Panc1 (cell line): ENCODE measurements at places on chromosomes 16 and 17. TPM values are rescaled to one million over a fixed set of nuclear protein-coding genes. Genes with fewer than 3 reads are reported as not detected.
A peak's percentile ranks its signal among the peaks of the same experiment; 100 is the strongest.

Gene PRR35
- 2.2 TPM for total RNA-seq

Gene COQ7
- 39.6 TPM for total RNA-seq

Gene YBX2
- 54.9 TPM for total RNA-seq

Gene MYH2
- not detected for total RNA-seq

Gene BLTP2
- 271 TPM for total RNA-seq

Gene HSPB9
- total RNA-seq = not detected

Gene HES7
- 4.0 TPM for total RNA-seq

Gene RMI2
- 11.1 TPM for total RNA-seq

Gene PTX4
- total RNA-seq = not detected

Gene DHRS7B
- 9.4 TPM for total RNA-seq

Gene SLC16A11
- total RNA-seq = not detected

- no peak for DNase-seq
Observed at GRCh38 chr17:404703-405102, 52.1 kb upstream of the RPH3AL start.

- no peak for DNase-seq
Observed at GRCh38 chr16:14458576-14458975, 171.5 kb downstream of the PARN start.

DNA sequence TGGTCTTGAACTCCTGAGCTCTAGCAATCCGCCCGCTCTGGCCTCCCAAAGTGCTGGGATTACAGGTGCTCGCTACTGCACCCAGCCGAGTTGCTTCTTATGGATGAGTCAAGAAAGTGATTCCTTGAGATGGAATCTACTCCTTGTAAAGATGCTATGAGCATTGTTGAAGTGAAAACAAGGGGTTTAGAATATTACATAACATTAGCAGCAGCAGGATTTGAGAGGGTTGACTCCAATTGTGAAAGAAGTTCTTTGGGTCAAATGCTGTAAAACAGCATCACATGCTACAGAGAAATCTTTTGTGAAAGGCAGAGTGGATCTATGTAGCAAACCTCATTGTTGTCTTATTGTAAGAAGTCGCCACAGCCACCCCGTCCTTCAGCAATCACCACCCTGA lies 72.7 kb downstream of the NT5M start:
- DNase-seq = peak; percentile 20

- no peak for DNase-seq
Observed at GRCh38 chr17:16870253-16871245, 101.4 kb downstream of the TNFRSF13B start.

DNA sequence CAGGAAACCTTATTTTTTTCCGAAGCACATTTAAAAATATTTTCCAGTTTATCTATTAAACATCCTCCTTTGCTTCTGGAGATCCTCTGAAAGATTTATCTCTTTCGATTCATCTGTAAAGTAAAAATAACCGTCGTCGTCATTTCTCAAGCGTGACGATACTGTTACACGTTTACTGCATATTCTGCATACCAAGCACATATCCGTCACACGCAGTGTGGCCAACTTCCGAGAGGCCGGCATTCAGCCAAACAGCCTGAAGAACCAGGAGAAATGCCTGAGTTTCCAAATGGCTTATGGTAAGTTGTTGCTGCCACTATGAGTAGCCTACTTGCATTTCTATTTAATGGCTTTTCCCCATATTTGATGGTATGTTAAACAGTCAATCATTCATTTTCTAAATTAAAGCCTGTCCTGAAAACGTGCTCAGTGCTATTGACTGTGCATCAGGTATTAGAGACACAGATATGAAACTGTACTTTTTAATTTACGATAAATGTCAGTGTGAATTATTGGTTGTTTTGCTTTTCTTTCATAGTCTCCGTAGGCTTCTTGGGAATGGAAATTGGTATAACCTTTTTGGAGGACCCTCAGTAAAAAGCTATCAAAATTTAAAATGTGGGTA lies 275.7 kb downstream of the WWOX start:
- no peak for DNase-seq

DNA sequence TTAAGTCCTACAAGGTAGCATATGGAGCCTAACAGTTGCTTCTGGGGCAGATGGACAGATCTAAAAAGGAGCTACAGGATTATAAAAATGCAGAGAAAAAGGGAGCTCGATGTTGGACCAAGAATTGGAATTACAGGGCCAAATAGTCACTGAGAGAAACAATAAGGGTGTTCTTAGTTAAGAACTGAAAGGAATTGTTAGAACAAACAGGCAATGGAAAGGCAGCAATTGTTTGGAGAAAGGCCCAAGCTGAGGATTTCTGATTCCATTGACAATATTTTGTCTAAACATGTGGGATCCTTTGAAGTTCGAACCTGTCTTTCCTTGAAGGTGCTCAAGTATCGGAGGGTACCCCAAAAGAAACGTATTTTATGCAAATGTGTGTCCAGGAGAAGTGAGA lies 513.6 kb upstream of the CDH8 start:
- no peak for DNase-seq

GRCh38 chr16:28011971-28012445 lies 51.5 kb downstream of the GSG1L start:
- no peak for DNase-seq

DNA sequence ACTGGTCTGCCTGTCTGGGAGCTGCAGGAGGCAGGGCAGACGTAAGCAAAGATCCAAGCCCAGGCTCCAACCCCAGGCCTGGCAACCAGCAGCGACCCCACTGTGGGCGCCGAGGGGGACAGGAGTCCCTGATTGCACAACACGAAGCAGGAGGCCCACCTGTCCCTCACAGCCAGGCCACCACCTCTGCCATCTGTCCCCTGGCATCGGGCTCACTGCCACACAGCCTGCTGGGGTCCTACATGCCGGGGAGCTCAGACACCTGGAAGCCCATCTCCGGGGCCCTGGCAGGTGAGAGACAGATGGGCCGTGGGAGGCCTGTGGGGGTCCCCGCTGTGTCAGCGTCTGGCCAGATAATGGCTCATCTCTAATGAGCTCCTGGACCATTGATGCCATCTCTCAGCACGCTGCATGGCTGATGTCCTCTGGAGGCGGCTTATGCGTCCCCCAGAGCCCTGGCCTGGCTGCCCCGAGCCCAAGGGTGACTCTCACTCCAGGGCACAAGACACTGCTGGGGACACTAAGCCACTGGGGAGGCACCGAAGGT lies 11.3 kb upstream of the RASD1 start:
- DNase-seq = no peak

GRCh38 chr16:12546918-12547607 lies 256.6 kb downstream of the CPPED1 start:
- DNase-seq = no peak

GRCh38 chr16:396605-397004 lies 394 bp upstream of the NME4 start:
- no peak for DNase-seq

DNA sequence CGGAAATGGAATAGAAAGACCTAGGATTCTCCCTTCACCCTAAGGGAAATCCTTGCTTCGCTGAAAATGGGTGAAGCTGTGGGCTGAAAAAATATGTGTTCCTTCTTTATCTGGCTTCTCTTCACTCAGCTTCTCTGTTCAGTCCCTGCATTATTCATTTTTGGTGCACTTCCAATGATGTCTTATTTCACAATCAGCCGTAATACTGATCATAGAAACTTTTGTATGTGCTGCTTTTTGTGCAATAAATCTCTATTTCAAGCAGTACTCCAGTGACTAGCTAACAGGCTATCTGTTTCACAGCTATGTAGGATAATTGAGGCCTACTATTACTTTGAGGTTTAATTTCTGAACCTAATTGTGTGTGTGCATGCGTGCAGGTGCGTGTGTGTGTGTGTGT lies 144.6 kb downstream of the FOXL1 start:
- no peak for DNase-seq

DNA sequence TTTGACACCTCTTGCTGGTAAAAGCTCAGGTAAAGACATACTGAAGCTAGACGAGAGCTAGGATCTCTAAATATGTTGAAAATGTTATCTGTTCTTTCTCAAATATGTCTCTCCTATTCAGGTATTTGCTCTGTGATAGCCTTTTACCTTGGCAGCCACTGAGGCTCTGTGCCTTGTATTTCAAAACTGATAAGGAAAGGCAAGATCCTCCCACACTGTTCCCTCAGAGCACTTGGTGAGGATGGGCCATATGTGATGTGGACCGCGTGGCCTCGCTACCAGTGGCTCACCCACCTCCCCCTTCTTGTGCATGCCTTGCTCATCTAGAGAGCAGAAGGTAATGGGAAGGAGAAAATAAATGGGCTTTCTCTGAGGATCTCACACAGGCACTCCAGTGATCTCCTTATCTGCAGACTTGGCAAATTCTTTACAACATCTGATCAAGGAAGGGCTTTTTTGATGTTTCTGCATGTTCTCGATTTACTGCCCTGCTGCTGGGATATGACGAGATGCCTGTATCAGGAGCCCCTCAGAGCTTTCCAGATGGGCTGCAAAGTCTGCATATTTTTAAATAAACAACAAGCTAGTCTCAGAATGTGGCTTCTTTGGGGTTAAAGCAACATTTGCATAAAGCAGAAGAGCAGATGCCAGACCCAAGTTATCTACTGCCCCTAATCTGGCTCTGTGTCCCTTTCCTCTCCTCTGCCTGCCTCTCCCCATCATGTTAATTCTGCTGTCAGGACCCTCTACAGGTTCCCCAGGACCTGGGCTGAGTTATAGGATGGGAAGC lies 16.9 kb downstream of the HOXB1 start:
- DNase-seq = no peak

GRCh38 chr16:72554935-72555334 lies 383.0 kb upstream of the PMFBP1 start:
- DNase-seq = no peak

- no peak for DNase-seq
Observed at GRCh38 chr17:78269955-78270381, 38.5 kb downstream of the TMEM235 start.

GRCh38 chr16:30715750-30716445 lies 16.9 kb downstream of the SRCAP start:
- no peak for DNase-seq

- no peak for DNase-seq
Observed at GRCh38 chr16:49876716-49877129, 20.8 kb upstream of the ZNF423 start.

DNA sequence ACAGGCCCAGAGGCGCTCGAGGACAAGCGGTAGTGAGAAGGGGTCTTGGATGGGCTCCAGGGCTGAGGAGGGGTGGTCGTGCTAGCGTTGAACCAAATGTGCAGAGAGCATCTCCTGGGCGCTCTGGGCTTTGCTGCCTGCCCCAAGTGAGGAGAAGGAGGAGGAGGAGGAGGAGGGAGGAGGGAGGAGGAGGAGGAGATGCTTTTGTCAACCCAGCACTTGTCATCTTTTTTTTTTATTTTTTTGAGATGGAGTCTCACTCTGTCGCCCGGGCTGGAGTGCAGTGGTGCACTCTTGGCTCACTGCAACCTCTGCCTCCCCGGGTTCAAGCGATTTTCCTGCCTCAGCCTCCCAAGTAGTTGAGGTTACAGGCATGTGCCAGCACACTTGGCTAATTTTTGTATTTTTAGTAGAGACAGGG lies 59.8 kb downstream of the PGS1 start:
- DNase-seq = no peak
